ENCODE measurements at places on chromosomes 16 and 17. TPM values are rescaled to one million over a fixed set of nuclear protein-coding genes. Genes with fewer than 3 reads are reported as not detected.

The RRN3 gene
- total RNA-seq: 27.7 TPM

The MAPT gene
- 1.4 TPM for total RNA-seq

The KIFC3 gene
- total RNA-seq: 8.3 TPM

The SMPD3 gene
- total RNA-seq: 82.7 TPM

The KRTAP1-5 gene
- not detected for total RNA-seq

The SLFN12L gene
- total RNA-seq: 1.5 TPM

The CHRNE gene
- total RNA-seq: not detected

The ALOX12 gene
- total RNA-seq: 0.25 TPM

The KRTAP4-3 gene
- not detected for total RNA-seq

The PRSS33 gene
- total RNA-seq: not detected

The RNF135 gene
- 22.9 TPM for total RNA-seq

Measured in mucosa of descending colon (tissue), 3 donors.